ENCODE measurements at places on chromosomes 3 and 15.

DNA sequence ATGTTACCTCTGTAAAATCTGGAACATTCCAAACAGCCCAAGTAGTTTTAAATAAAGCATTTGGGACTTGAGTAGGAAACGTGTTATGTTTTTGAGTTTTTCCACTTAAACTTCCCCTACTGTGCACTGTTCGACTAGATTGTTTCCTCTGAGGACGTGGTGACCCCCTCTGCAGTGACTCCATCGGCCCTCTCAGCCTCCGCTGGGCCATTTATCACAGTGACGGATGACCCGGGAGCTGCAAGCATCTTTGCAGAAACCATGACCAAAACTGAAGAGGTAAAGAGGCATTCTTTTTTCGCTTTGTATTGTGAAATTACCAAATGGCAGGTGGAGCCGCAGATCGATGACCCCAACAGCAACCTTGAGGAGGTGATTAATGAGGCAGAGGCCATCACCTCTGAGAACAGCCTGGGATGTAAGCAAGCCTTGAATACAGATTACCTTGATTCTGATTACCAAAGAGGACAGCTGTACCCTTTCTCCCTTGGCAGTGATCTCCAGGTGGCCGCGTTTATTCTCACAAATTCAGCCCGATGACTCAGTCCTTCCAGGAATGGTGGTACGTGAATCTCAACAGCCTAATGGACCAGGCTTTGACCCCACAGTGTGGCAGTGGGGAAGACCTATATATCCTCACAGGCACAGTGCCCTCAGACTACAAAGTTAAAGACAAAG, 79.1 kb upstream of the FAN1 start:
- DNase-seq = no peak

GRCh38 chr3:110646055-110646454, 425.6 kb upstream of the NECTIN3 start:
- DNase-seq = no peak

DNA sequence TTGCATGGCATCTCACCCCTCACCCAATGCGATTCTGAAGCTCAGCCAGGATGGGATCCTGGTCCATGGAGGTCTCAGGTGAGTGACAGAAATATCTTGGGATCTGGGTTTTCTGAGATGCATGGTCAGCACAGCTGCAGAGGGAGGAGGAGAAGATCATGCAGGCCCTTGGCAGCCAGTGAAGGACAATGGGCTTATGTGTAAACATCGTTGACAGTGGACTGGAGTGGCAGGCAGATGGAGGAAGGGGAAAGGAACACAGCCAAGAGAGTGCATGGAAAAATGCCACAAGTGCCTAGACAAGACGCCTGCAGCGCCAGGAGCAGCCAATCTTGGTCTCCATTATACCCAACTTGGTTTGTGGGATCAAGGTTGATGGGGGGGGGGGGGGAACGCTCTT, 347.9 kb downstream of the MCTP2 start:
- DNase-seq = no peak

GRCh38 chr3:42702066-42702951, at the start of gene HHATL:
TSS of gene HHATL (minus strand) at chr3:42702798. CDS start at chr3:42700826, 1,972 bp downstream.
- DNase-seq = no peak

DNA sequence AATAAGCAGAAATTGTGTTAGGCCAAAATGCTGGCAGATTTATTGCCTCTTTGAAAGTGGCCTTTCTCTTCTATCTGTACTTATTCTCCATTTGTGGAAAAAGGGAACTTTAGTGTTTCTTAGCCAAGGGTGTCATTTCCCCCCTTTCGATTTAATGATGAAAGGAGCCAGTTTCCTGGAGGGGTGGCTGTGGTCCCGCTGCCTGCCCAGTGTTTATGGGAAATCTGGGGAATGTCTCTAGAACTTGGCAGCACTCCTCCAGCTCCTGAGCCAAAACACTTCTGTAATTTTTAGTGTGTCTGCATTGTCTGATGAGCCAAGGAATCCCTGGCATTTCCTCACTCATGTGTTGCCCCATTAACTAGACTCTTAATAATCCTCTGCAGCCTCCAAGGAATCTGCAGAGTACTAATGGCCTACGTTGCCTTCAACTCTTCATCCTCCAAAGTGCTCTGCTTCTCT, 448.8 kb downstream of the GRM7 start:
- DNase-seq = peak; percentile 17

- DNase-seq = no peak
Measured at GRCh38 chr15:41820791-41821423, 7.0 kb upstream of the JMJD7 start.

- DNase-seq = no peak
Measured at GRCh38 chr3:183275937-183276336, 22.9 kb downstream of the B3GNT5 start.

DNA sequence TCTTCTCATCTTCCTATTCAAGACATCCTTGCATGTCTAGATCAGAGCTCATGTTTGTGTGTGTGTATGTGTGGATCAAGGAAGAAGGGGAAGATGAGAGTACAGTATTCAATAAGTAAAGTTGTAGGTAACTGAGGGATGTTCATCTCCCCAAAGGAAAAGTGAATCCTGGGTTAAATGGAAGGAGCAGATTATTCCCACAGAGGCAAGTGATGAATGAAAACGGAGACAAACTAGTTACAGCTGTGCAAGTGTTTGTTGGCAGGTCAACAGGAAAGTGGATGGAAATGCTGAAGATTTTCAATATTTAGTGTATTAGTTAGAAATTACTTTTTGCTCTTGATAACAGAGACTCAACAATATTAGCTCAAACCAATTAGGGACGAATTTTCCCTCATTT, 84.2 kb upstream of the PDZRN3 start:
- DNase-seq = no peak

DNA sequence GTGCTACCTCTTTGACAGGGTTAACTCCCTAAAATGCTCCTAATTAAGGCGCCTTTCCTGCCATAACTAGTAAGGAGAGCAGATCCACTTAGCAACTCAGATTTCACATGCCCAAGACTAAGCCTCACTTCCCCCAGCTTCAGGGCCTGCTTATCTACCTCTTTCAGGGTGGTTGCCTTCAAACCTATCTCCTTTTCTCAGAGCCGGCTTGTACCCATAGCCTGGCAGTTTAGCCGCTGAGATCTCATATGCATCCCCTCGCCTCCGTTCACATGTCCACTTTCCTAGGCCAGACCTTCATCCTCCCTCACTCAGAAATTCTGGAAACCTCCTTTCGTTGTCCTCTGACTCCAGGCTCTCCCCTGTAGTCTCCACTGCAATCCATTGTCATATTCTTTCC, 1.0 kb upstream of the FSTL1 start:
- no peak for DNase-seq

GRCh38 chr3:86771741-86772512, 219.0 kb downstream of the VGLL3 start:
- DNase-seq = no peak

GRCh38 chr15:39657181-39657580, 76.3 kb downstream of the THBS1 start:
- DNase-seq = no peak

DNA sequence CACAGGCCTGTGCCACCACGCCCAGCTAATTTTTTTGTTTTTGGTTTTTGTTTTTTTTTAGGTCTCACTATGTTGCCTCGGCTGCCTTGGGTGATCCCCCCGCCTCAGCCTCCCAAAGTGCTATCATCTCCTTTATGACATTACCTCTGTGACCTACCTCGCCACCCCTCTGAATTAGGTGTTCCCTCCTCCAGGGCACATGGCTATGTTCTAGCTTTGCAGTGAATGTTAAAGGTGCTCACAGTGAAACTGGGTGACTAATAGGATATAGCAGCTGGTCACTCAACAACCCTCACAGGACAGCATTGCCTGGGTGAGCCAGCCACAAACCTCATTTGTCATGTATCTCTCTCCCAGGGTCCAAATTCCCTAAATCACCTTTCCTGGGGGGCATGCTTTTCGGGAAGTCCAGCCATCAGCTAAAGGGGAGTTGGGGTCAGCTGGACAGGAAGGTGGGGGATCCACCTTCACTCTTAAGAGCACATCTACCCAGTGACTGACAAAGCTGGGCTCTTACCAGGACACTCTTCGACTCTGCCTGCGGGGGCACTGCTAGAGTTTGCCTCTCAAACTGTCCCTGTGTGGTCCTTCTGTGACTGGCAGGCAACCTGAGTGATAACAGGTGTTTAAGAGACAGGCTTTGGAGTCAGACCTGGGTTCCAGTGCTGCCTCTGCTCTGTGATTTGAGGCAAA, 1.6 kb upstream of the TTLL3 start:
- no peak for DNase-seq

DNA sequence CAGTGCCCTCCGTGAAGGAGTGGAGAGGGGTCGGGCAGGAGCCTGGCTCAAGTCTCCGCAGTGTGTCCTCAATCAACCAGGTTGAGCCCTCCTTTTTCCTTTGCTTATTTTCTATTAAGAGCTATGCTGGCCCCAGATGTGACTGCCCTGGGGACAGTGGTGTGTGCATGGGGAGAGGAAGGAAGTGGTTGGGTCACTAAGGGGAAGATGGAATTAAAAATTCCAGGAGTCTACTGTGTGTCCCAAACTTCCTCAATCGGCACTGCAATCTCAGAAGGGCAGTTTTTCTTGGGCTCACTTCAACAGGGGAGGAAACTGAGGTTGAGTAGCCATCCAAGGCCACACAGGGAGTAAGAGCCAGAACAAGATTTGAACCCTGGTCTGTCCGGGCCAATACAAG, 13.7 kb upstream of the GRIP2 start:
- DNase-seq = no peak

- no peak for DNase-seq
Measured at GRCh38 chr3:136281966-136282520, 31.9 kb downstream of the PCCB start.

GRCh38 chr3:156795890-156796481, 30.2 kb upstream of the LEKR1 start:
- DNase-seq = no peak

GRCh38 chr15:91807122-91807521, 46.4 kb upstream of the SLCO3A1 start:
- DNase-seq = no peak

DNA sequence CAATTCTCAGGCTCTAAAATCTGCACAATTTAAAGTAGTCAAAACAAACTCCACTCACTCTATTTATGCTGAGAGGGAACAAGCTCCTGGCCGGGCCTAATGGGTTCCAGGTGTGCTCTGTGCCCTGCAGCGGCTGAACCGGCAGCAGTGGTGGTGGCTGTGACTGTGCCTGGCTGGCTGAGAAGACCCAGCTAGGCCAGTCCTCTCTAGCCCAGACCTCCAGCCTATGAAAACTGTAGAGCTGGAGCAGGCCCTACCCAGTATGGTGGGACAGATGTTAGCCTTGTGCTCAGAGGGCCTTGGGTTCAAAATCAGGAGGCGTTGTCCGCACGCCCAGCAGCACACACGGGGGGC, 37.0 kb downstream of the EPHB3 start:
- no peak for DNase-seq

- DNase-seq = peak; percentile 65
Measured at GRCh38 chr3:114452256-114452655, 158.4 kb downstream of the TIGIT start.

DNA sequence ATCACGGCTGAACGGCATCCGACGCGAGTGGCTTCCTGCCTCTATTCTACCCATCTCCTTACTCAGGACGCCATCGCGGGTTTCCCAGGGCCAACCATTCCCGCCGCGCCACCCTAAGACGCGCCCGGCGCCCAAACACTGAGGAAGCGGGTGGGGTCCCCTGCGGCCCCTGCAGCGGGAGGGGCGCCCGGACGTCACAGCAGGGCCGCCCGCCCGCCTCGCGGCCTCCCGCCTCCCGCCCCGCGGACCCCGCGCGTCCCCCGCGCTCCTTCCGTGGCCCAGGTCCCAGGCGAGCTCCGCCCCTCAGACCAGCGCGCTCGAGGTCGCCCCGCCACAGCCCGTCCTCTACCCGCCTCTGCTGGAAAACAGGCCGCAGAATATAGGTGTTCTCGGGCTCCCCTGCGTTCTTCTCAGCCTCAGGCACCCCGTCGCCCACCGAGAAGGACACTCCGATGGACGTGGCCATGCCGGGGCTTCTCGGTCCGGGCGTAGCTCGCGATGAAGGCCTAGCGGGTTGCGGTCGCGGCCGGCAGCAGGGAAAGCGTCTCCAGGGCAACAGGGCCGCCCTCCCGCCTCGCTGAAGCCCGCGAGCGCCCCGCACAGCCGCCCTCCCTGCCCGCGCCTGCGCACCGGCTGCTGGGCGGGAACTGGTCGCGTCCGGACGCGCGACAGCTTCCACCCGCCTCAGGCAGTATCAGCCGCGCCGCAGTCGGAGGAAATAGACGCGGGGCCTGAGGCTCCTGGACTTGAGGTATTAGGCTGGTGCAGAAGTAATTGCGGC, at the start of gene DYNLT2B:
DYNLT2B (minus strand) TSS at position 554 of the 781 bp plus-strand sequence; CDS start at position 466, 88 bp downstream.
- DNase-seq = peak; percentile 88

- DNase-seq = no peak
Measured at GRCh38 chr3:156577736-156578135, 22.8 kb upstream of the SSR3 start.

- no peak for DNase-seq
Measured at GRCh38 chr3:128321418-128321817, 145.3 kb downstream of the DNAJB8 start.
